ENCODE measurements at places on chromosomes 7 and 10.

DNA sequence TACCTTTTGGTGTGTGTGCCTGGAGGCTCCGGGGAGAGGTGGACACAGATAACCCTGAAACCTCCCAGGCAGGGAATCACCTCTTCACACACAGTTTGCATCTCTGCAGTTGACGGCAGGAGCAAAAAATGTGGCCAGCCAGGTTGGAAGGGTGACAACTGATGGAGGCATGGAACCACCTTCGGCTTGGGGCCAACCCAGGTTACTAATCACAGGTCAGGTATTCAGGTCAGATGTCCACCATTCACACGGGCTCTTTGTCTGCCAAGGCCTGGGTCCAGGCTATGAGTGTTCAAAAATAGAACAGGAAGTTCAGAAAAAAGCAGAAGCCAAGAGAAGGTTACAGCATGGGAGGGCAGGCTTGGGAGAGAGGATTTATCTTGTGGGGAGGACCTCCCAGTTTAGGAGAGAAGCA is 137.2 kb upstream of the EFCAB10 start:
- DNase-seq = no peak

GRCh38 chr10:66519616-66520015 is 406.2 kb upstream of the LRRTM3 start:
- no peak for DNase-seq

DNA sequence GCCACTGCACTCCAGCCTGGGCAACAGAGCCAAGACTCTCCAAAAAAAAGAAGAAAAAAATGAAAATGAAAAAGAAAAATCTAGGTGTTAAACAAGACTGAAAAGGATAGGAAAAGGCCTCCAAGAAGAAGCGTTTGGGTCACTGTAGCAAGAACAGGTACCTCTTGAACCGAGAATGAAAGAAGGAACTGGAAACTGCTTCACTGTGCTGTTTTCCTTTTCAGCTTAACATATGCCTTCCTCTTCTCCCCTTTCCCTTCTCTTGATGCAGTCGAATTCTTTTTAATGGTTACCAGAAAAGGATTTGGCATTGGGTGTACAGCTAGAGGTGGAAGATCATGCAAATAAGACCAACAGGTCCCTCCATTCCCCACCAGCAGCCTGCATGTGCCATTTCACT is 28.1 kb downstream of the LRRC4 start:
- no peak for DNase-seq

DNA sequence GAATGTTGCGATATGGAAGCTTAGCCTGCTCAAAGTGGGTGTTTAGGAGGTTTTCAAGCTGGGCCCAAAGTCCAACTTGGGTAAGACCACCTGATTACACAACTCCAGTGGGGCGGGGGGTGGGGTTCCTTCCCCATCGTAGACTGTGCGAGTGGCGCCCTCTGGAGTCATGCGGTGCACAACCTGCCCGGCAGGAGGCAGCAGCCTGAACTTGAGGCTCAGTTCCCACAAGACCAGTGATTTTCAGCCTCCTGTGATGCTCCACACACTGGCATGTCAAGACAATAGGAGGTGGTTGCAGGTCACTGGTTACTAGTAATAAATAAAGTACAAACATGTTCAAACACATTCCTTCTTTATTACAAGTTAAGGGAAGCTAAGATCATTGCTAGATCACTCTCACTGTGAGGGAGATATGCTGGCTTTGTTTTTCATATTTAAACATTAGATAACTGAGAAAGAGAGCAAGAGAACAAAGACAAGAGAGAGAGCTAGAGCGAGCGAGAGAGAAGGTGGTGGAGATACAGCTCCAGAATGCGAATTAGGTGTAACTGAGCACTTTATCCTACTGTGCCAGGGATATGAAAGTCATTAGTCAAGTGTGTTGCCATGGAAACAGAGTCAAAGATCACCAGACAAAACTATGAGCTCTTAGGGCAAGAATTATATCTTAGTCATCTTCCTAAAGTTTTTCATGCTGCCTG is 97.4 kb upstream of the BMPER start:
- DNase-seq = no peak

- no peak for DNase-seq
Measured at GRCh38 chr7:27689591-27690164, 27.0 kb upstream of the HIBADH start.

DNA sequence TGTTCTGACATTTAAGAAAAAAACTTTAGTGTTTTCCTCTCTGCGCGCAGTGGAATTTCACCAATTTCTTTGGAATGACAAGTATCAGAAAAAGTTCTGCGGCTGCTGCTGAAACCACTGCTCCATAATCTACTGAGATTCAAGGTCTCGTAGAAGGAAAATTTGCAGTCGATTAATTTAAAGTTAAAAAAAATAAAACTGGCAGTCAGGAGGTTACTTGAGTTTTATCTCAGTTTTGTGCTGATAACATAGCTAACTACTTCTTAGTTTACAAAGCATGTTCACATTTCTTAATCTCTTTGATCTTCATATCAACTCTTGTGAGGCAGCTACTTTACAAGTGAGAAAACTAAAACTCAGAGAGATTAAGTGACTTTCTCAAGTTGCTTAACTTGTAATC is 18.2 kb upstream of the CALD1 start:
- DNase-seq = no peak

- no peak for DNase-seq
Measured at GRCh38 chr10:59240582-59241183, 64.2 kb downstream of the PHYHIPL start.

DNA sequence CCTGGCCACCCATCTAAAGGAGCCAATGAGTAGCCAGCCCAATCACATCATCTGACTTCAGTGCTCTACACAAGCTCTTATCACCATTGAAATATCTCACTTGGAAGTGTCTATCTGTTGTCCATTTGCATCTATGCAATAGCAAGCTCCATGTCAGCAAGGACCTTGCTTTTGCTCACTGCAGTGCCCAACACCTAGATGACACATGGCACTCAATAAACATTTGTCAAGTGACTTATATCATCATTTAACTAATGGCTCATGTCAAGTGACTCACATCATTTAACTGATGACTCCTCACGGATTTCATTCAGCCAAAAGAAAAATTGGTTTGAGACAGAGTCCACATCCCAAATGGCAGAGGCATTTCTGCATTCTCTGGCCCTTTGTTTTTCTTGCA is 92.9 kb upstream of the ADAM12 start:
- DNase-seq = no peak

DNA sequence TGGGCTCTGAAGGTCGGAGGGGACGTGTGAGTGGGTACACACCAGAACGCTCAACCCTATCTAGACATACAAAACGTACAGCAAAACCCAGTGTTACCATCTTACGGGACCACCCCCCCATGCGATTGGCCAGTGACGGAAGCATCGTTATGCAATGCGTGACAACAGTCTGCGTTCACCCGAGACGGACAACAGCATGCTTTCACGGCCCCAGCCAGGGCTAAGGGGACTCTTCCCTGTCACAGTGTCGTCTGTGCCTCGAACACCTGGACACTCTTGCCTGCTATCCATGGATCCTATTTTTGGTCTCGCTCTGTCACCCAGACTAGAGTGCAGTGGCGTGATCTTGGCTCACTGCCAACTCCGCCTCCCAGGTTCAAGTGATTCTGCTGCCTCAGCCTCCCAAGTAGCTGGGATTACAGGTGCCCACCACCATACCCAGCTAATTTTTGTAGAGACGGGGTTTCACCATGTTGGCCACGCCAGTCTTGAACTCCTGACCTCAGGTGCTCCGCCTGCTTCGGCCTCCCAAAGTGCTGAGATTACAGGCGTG is 23.3 kb downstream of the DPYSL4 start:
- no peak for DNase-seq

GRCh38 chr7:106777674-106778299 is 87.3 kb upstream of the PIK3CG start:
- DNase-seq = no peak

DNA sequence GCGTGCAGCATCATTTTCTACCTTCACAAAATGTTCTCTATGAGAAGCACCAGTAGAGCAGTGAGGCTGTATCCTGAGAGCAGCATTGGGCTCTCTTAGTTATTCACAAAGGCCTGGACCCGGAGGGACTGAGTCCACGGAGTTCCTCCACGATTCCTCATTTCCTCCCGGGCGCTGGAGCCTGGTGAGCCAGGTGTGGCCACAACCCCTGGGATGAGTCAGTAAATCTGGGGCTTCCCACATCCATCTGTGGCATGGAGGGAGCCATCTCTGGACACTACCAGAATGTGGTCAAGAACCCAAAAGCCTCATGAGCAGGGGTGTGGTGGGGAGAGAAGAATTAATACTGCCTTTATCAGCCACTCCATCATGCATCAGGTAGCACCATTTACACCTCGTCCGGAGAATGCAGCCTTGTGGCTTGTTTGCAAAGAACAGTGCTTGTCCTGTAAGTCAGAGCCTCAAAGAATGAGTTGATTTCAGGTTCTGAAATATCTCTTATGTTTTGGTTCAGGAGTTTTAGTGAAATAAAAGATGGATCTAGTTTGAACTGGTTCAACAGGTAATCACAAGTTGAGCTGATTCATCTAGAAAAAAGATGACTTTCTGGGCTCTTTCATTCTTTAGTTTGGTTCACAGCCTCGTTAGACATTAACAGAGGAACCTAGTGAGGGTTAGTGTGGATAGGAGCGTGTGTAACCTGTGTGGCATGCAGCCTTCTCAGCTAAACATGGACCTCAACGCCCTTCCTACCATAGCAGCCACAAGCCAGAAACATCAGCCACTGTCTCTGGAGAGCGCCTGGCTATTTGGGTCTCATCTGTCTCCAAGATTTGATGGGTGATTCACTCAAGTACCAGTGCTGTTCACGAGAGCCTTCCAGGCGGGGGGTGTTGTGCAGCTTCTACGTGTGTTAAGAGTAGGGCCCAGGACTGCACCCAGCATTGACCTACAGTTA is 95.2 kb downstream of the WDR37 start:
- DNase-seq = no peak

GRCh38 chr10:77926566-77927401 is at the start of gene DLG5:
TSS of gene DLG5 (minus strand) at chr10:77926755. CDS start at chr10:77926520, 235 bp downstream.
- no peak for DNase-seq

- DNase-seq = no peak
Measured at GRCh38 chr7:44122529-44122928, 819 bp downstream of the POLD2 start.

DNA sequence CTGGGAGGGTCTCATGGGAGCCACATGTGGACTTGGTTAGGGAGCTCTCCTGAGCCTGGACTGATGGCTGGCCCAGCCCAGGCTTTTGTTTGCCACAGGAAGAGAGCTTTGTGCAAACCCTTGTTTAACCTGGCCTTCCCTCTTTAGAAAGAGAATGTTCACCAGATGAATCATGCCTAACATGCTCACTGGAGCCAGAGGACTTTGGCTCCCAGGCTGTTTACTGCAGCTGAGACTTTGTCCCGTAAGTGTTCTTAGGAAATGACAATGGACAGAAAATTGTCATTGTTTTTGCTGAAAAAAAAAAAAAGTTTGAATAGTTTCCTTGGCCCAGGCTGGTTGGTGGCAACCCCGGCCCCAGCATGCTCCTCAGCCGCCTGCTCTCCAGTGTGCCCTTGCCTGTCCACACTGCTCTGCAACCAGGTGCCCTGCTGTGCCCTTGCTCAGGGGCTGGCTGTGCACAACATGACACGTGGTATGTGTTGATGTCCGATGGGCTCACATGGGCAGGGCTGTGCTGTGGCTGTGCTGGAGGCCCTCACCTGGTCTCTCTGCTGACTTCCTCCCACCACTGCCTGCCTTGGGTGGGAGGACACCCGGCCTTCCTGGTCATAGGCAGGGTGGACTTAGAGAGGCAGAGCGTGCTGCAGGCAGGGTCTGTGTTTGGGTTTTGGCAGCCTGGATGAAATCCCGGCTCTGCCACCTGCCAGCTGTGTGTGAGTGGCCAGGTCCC is 215.3 kb upstream of the ZNF32 start:
- no peak for DNase-seq

- no peak for DNase-seq
Measured at GRCh38 chr10:79292026-79292766, 55.1 kb upstream of the PPIF start.

GRCh38 chr7:47145186-47145725 is 436.7 kb downstream of the TNS3 start:
- DNase-seq = no peak

GRCh38 chr7:34497153-34497777 is 160.8 kb upstream of the NPSR1 start:
- no peak for DNase-seq

DNA sequence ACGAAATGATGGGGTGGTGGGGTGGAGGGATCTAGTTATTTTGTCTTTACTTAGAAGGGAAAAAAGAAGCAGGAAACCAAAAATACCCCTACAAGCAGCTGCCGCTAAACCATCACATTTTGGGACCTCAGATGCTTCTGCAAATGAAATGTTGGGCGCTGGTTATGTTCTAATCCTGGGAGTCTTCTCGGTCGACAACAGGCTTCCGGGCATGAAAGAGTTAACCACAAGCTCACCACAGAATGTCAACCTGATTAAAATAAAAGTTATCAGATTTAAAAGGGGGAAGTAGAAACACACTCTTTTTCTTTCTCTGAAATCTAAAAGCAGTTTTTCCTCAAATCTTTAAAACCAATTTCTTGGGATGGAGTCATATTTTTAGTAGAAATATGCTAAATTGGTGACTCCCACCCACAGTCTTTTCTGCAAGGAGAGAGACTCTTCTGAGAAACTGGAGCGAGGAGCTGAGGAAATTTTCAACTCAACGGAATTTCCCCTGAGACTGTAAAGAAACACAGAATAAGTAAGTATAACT is 16.8 kb downstream of the IL2RA start:
- DNase-seq = no peak

DNA sequence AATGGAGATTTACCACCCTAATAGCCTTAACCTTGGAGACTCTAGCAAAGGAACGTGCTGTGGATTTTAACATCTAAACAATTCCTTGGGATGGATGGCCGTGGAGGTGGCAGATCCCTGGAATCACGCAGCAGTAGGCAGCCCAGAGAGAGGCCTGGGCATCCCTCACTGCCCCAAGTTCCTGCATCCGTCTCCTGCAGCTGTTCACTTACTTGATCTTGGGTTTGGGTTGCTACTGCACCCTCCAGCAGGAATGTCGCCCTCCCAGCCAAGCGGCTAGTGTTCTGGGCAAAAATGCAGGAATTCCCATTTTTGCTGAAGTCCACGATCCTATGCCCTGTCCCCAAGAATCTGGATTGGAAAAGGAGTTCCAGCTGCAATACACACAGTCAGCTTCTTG is 166.7 kb upstream of the SH2B2 start:
- no peak for DNase-seq

DNA sequence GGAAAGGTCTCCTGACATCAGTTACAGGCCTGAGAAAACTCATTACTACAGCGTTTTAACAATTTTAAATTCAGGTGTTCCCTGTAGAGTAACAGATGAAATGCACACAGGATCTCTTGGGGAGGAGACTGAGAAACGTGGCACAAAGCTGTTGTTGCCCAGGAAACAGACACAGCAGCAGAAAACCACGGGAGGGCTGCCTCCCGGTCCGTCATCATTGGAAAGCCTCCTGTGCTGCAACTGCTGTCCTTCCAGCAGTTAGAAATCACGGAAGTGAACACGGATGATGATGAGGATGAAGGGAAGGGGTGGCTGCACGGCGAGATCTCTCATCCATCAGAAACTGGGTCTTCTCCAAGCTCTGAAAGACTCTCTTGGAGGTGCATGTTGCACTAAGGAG is 94.6 kb upstream of the RNF32 start:
- DNase-seq = no peak

- no peak for DNase-seq
Measured at GRCh38 chr10:58842860-58843376, 330.2 kb downstream of the BICC1 start.

- no peak for DNase-seq
Measured at GRCh38 chr10:52437205-52437646, 123.1 kb downstream of the DKK1 start.

- no peak for DNase-seq
Measured at GRCh38 chr7:4073052-4073451, 609.0 kb upstream of the FOXK1 start.
